ENCODE measurements at places on chromosomes 13 and 19.

DNA sequence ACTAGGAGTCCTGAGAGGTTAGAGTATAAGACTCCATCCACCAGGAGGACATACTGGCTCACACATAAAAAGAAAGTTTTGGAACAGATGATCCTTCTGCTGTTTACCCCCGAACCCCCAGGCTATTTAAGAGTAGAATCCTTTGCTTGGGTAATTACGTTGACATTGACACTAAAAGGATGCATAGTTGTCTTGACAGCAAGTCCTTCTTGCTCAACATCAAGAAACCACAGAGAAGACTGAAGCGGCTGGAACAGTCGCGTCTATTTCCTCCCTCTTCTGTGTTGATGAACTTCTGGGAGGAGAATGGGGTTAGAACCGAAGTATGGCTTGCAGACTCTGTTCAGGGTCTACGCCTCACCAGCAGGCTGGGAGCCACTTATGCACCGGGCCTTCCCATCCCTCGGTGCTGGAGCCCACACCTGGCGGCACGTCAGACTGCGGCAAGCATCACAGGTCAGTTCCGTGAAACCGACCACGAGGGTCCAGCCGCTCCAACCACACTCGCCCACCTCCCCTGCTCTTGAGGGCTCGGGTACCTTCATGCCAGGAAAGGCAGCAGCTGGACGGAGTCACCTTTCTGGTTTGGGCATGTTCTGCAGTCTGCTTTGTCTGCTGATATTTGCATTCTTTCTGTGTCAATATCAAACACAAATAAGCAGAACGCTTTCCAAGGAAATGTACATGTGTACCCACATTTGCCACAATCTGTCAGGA lies 42.4 kb upstream of the RANBP3 start:
- DNase-seq = no peak

DNA sequence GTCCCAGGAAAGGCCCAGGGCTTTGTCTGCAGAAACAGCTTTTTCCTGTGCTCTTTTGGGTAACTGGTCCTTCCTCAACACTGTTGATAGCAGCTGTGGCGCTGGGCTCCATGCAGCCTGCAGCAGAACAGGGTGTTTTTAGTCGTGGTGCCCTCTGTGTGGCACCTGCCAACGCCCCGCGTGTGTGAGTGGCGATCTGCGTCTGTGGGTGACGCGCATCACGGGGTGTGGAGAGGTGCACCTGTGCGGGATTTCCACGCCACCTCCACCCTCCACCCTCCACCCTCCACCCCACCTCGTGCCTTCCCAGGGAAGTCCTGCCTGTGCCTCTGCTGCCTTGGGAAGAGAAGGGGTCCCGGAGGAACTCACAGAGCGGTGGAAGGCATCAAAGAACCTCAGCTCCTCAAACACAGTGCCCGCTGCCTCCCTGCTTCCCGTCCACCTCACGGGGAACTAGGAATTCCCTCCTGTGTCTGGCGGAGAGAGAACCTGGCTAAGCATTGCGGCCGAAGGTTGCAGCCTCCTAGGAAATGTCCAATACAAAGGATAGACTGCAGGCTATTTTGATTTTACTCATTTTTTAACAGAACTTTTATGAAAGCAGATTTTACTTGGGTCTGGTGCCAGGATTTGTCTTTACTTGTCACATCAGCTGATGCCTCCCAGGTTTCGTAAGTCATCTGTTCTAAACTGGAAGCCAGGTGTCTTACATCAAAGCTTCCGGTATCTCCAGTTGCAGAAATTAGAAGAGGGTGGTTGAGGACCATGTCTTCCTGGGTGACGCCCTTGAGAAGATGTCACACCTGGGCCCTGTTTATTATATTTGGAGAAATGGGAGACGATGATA lies 84.0 kb downstream of the ATP11A start:
- no peak for DNase-seq

DNA sequence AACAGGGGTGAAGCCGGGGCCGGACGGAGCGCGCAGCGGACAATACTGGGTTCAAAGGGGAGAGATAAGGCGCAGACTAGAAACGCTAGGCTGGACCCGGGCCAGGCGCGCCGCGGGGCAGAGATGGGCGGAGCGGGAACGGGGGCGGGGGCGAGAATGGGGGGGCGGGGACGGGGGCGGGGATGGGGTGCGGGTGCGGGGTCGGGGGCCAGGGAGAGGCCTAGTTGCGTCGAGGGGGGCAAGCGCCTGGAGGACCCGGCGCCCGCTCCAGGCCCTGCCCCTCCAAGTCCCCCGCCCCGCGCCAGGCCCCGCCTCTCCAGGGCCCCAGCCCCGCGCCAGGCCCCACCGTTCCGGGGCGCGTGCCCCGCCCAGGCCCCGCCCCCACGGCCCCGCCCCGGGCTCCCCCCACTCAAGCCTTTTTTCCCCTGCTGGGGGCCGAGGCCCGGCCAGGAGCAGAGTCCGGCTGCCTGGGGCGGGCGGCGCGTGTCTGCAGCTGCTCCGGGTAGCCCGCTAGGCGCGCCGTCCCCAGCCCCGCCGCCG lies at the start of gene CERS4:
TSS of gene CERS4 (plus strand) at position 449 of the 540 bp plus-strand sequence. CDS start 41,707 bp downstream, outside the sequence.
- peak; percentile 89 for DNase-seq

- peak; percentile 46 for DNase-seq
Measured at GRCh38 chr19:10086591-10087192, 575 bp downstream of the SHFL start.

- DNase-seq = no peak
Measured at GRCh38 chr19:42816894-42817293, 51.4 kb upstream of the PSG8 start.

- peak; percentile 64 for DNase-seq
Measured at GRCh38 chr13:26476111-26476781, 81.2 kb upstream of the WASF3 start.

- DNase-seq = no peak
Measured at GRCh38 chr13:24286624-24287023, 22.8 kb upstream of the C1QTNF9 start.

DNA sequence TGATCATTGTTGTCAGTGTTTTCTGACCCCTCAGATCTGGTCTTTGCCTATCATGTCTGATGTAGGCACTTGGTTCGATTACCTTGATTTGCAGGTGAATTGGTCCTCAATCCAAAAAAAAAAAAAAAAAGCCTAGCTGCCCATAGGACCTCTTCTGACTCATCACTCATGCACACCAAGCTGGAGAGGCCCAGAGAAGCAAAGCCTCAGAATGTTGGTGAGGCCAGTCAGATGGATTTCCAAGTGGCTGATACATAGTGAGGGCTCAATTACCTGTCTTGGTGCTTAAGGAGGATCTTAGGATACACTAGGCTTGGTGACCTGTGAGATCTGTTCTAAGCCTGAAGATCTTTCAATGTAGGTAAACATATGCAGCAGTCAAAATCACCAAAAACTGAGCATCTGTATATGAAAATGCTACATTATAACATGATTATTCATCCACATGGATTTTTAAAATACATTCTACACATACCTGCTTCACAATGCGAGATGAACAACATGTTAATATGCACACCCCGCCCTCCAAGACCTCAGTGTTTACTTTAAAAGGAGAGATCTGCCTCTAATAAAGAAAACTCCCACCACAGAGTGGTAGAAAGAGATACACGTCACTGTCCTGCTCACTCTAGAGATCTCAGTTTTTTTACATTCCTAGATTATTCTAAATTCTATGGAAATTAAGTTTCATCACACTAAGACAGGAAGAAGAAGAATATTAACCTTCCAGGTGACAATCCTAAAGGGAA lies 79.9 kb upstream of the RAP2A start:
- no peak for DNase-seq

- DNase-seq = no peak
Measured at GRCh38 chr13:63086286-63086685, 1670.6 kb upstream of the PCDH20 start.

GRCh38 chr13:43528992-43529391 lies 257.8 kb downstream of the ENOX1 start:
- no peak for DNase-seq

- DNase-seq = no peak
Measured at GRCh38 chr13:43883631-43884030, 3.9 kb downstream of the LACC1 start.

- DNase-seq = no peak
Measured at GRCh38 chr13:113061271-113061625, 44.3 kb upstream of the F7 start.

DNA sequence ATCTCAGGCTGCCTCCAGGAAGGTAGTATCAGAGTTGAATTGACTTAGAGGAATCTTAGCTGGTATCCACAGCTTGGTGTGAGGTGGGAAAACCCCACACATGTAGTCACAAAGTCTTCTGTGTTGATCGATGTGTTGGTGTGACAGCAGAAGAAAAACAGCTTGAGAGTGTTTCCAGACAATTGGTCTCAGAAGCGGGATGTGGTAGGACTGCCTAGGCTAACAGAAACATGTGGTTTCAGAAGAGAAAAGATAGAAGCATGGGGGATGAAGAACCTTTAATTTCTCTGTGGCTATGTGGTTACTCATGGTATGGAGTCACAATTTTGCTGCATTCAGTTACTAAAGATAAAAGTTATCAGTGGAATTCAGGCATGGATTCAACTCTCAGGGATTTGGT lies 134.7 kb upstream of the SLITRK5 start:
- peak; percentile 25 for DNase-seq

GRCh38 chr19:40466219-40466984 lies 399 bp upstream of the SPTBN4 start:
- peak; percentile 54 for DNase-seq

DNA sequence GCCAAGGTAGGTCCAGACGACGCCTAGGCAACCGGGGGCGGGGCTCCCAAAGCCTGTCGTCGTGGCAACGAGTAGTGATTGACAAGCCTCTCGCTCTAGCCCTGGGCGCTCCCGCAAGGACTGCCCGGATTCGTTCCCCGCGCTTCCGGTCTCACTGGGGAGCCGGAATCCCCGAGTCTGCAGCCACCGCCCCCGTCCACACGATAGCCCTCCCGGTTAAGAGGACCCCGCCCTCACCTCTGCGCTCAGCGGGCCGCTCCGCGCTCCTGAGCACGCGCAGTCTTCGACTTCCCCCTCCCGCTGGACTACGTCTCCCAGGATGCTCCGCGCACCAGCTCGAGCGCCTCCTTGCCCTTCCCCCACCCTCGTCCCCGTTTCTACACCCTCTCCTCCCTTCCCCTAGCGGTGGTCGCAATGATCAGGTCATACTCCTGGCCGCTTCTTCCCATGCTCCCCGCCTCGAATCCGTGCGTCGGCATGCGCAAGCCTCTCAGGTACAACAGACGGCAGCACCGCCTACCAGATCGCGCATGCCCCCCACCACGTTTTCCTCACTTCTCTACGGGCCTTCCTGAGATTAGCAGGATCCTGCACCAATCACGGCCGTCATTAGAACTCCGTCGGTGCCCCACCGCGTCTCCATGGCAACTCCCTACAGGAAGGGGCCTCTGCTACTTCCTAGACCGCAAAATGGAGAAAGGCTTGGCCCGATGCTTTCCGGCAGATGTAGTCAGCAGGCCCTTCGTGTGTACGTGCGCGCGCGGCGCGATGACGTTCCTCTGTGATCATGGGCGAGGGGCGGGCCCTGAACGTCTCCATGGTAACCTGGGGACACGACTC lies at the start of gene MZF1:
TSS of gene MZF1 (minus strand) at position 518 of the 840 bp plus-strand sequence. CDS start 1,946 bp downstream, outside the sequence.
- DNase-seq = peak; percentile 100

DNA sequence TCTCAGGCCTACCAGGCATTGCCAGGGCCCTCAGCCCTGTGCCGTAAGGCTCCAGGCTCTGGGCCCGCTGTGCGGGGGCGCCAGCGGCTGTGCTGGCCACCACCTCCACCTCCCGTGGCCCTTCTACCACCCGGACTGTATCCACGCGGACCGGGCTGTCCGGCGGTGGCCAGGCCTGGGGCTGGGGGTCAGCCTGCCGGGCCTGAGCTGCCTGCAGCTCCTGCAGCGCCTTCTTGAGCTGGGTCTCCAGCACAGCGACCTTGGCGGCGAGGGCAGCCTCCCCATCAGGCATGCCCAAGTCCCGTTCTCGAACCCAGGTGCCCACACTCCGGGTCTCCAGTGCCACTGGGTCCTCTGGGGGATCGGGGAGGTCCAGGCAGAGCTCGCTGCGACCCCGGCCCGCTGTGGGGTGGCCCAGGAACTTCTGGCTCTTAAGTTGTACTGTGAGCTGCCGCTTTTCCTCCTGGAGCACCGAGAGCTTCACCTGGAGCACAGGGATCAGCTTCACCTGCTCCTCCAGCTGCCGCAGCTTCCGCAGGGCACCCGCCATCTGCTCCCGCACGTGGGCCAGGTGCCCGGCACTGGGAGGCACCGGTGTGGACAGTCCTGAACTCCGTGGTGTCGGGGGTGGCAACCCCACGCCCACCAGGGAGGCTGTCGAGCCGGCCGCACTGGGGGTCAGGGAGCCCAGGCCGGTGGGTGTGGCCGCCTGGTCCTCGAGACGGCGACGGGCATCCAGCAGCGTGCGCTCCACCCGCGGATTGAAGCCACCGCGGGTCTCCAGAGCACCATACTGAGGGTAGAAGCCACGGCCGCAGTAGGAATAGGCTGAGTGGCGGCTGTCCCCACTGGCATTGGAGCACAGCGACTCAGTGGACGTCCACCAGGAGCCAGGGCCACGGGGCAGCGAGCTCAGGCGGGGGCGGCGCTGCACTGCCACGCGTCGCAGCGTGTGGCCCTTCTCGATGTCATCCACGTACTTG lies 4.1 kb downstream of the KANK2 start:
- DNase-seq = peak; percentile 28

DNA sequence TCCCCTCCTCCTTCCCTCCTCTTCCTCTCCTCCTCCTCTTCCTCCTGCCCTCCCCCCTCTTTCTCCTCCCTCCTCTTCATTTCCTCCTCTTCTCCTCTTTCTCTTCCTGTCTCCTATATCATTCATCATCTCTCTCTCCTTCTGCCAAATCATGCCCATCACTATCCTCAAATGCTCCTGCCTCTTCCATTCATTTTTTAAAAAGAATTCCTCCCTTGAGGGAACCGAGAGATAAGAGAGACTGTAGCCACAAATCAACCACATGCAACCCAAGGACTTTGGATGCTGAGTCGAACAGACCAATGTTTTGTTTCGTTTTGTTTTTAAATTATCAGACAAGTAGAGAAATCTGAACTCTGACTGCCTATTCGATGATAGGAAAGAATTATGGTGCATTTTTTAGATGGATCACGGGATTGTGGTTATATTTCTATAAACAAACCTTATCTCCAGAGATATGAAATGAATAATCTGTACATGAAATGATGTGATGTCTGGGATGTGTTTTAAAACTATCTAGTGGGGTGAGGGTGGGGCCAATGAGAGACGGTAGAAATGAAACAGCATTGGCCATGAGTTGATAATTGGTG lies 9.5 kb upstream of the ZNF541 start:
- DNase-seq = no peak

DNA sequence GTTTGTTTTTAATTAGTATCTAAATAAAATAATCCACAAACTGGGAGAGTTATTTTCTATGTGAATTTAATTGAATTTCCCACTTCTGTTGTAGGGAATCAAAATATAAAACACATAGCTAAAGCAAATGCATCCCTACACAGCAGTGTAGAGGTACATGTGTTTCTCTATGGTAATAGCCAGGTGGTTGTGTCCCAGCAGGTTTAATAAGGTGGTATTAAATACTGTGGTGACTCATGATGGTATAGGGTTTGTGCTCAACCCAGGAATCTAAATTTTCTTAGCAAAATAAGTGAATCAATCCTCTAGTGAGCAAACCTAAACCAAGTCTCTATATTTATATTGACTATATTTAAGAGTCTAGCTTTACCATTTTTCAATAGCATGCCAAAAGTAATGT lies 30.0 kb downstream of the PCDH9 start:
- no peak for DNase-seq

- DNase-seq = no peak
Measured at GRCh38 chr13:111373486-111373885, 53.0 kb downstream of the TEX29 start.

Measured in left hindlimb (tissue), 1 donor.